ENCODE measurements at places on chromosomes 7 and 10.
A peak's percentile ranks its signal among the peaks of the same experiment; 100 is the strongest.

DNA sequence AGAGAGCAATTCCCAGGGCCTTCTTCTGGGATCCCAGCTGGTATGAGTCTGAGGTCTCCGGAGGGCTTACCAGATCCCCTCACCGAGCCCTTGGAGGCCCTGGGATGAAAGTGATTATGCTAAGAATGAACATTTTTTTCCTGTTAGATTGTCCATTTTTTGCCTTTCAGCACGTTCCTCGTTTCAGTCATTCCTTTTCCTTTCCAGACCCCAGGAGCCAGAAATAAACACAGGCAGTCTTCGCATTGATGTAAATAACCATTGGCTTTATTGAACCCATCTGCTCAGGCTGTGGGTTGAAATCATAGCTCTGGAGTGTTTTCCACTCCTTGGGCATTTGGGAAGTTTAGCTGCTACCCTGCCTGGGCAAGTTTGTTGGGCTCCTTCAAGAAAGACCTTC lies 320.9 kb upstream of the AUTS2 start:
- DNase-seq: no peak

GRCh38 chr7:151700586-151701165 lies 176.2 kb downstream of the PRKAG2 start:
- DNase-seq: no peak

DNA sequence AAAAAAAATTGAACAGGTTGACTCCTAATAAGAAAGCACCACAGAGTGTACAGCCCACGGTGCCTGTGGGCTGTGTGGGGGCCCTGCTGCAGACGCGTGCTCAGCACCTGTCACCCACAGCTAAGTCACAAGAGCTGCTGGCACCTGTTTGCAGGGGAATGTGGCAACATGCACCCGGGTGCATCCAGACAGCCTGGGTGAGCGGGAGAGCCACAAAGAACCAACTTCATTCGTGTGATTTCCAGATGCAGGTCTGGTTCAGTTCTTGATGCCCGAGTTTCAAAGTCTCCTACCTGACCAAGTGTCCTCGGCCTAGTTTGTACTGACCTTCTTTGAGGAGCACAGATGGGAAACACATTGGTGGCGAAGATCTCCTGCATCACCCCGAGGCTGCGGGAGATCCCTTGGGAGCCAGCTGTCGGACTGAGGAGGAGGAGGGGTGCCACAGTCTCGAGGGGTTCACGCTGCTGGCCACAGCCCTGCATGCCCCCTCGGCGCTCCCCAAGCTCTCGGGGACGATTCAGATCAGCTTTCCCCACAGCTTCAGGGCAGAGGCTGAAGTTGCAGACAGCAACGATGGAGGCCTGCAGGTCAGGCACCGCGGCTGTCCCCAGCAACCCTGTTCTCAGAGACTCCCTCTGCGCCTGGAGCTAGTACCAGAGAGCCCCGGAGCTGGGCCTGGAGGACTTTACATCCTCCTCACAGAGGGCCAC lies 35.3 kb downstream of the AMZ1 start:
- no peak for DNase-seq

DNA sequence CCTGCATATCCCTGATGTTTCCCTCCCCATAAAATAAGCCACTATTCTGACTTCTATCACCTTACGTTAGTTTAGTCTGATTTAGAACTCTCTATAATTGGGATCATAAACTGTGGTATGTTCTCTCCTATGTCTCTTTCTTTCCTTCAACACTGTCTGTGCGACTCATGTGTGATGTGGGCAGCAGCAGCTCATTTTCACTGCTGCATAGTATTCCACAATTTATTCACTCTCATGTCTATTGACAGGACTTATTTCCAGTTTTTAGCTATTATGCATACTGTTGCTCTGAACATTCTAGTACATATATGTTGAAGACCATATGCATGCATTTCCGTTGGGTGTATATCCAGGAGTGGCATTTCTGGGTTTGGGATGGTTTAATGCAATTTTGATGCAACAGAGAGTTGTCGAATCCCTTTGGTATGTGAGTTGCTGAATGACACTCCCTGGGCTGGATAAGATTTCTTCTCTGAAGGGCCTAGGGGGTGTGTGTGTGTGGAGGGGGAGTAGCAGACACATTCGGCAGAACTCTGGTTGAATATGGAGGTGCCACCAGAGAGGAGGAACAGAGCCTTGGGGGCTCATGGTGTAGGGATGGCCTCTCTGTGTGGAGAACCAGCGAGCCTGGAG lies 87.8 kb upstream of the PCBD1 start:
- DNase-seq: no peak

DNA sequence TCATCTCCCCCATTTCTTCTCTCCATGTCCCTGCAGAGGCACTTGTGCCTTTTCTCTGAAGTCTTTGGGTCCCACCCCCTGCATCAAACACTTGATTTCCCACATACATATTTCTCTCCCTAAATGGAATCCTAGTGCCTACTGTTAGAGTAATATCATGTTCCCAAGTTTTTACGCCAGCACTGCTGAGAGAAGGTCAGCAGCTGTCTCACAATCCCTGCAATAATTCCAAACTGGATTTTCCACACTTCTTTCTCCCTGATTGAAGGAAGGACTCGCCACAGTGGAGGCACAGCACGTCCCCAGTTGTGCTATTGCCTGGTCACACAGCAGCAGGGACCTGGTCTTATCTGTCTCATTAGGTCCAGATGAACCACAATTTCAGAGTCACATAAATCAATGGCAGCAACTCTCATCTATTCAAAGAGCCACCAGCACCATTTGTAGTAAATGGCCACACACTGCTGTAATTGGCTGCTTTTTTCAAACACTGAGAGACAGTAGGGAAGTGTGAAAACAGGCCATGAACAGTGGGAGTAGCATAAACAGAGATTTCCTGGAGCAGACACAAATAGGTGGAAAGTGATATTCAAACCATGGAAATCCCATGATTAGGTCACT lies 605.5 kb downstream of the XPNPEP1 start:
- DNase-seq: no peak

DNA sequence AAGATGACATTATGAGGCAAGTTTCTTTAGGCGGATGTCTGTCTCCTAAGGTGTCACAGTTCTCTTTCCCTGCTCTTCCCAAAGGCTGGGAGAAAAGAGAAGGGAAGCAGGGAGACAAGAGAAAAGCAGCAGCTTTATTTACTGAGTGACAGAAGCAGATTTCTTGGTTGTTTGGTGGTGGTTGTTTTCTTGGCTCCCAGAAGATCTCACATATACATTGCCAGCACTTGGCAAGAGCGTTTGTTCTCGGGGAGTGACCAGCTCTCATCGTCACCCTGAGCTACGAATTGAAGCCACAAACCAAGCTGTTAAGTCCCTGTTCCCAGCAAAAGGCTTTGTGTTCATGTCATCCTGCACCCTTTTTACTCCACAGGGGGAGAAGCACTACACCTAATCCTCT lies 11.4 kb downstream of the CDHR3 start:
- DNase-seq: no peak

DNA sequence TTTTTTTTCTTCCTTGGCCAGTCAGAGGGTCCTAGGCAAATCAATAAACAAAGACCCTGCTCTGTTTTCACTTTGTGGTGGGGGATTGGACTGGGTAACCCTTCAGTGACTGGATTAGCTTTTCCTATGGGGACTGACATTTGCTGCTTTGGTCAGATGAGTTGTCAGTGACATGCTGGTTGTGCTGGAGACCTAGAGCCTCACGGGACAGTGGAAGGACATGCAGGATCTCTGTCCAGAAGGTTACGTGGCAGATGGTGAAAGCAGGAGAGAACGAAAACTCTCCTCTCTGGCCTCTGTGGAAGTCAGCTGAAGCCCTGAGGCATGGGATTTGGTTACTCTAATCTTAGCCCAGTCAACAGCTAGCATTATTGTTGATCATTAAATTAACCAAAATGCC lies 90.0 kb upstream of the BMPER start:
- no peak for DNase-seq

- no peak for DNase-seq
These were observed 163.1 kb upstream of the NPVF start for GRCh38 chr7:25391295-25391861.

GRCh38 chr7:3068530-3068929 lies 24.9 kb upstream of the CARD11 start:
- no peak for DNase-seq

DNA sequence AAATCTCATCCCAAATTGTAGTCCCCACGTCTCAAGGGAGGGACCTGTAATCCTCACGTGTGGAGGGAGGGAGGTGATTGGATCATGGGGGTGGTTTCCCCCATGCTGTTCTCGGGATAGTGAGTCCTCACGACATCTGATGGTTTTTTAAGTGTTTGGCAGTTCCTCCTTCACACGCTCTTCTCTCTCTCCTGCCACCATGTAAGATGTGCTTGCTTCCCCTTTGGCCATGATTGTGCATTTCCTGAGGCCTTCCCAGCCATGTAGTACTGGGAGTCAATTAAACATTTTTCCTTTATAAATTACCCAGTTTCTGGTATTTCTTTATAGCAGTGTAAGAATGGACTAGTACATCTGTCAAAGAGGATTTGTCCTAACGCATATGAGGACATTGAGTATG lies 59.5 kb downstream of the RGS10 start:
- no peak for DNase-seq

- DNase-seq: no peak
These were observed 101.8 kb upstream of the ELMO1 start for GRCh38 chr7:37550426-37550825.

DNA sequence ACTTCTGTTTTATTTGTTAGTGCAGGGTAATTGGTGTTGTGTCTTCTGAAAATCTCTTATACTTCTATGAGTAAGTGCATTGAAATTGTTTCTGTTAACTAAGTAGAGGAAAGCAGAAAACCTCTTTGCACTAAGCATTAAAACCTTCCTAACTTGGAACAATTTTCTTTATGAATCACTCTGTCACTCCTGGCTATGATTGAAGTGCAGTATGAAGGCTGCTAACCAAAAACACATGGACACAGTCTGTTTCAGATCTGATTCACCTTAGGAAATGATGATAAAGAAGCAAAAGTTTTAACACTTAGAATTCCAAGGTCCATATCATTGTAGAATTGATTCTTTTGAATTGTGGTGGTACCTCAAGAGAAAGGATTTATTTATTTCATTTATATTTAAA lies 41.9 kb downstream of the MET start:
- DNase-seq: no peak

DNA sequence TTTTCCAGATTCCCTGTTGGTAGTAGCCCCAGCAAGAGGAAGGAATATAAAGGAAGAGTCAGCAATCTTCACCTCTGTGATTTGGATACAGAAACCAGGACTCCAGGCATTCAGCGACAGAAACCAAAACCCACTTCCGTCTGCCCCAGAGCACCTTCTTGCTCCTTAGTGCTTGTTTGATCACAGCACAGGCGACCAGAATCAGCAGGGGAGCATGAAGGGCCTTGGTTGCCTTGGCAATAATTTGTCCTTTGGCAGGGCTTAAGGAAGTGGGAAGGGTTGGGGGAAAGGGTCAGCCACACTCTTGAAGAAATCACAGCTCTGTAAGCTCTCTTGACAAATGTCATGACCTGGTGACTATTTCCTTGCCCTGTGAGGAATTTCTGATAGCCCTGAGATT lies 379.6 kb downstream of the OTUD1 start:
- no peak for DNase-seq

- peak; percentile 47 for DNase-seq
These were observed 113.7 kb downstream of the BRAF start for GRCh38 chr7:140810830-140811556.

- DNase-seq: no peak
These were observed 65.8 kb downstream of the SH2D4B start for GRCh38 chr10:80603516-80603915.

DNA sequence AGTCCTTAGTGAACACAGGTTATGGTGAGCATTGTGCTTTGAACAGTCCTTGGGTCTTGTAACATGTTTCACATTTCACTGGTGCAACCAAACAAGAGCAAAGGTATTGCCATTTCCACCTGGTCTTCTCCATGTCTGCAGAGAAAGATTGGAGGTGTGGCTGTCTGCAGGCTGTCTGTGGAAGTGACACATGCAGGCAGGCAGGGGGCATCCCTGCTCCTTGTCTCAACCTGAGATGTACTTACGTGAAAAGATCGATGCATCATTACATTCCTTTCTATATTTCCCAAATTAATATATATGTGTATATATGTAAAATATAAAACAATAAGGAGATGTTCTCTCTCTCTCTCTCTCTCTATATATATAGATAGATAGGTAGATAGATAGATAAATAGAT lies 54.3 kb downstream of the LRRC18 start:
- no peak for DNase-seq

- DNase-seq: no peak
These were observed 620.5 kb upstream of the LRRN3 start for GRCh38 chr7:110470420-110470819.

GRCh38 chr10:103709341-103709920 lies 145.9 kb downstream of the SH3PXD2A start:
- no peak for DNase-seq

DNA sequence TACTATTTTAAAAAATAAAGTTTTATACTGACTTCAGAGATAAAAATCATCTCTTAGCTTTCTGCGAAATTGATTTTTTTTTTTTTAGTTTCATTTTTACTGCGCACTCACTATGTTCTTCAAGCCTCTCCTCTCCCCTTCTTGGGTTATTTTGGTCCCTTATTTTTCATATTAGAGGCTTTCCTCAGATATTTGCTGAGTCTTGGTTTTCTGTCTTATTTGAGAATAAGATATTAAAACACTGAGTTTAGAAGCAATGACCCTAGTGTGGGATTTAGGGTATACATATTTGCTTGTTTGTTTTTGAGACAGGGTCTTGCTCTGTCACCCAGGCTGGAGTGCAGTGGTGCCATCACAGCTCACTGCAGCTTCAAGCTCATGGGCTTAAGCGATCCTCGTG lies 59.9 kb downstream of the SND1 start:
- no peak for DNase-seq

GRCh38 chr10:34434119-34434594 lies 380.9 kb downstream of the PARD3 start:
- no peak for DNase-seq

DNA sequence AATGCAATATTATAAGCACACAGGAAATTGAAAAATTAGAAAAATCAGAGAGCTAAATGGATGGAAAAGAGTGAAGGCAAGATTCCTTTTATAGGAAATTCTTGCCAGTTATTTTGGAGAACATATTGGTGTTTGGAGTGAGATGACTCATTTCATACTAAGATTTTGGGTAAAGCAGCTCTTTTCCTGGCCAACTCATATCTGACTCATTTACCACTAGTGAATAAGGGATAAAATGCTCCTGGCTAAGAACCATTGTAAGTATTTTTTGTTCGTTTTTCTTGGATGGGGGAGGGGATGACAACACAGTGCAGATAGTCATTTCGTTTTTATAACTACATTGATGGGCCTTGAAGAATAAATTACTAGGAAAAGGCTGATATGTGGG lies 139.3 kb downstream of the TWIST1 start:
- DNase-seq: no peak

- DNase-seq: no peak
These were observed 216.5 kb upstream of the MKLN1 start for GRCh38 chr7:131111081-131111576.

- no peak for DNase-seq
These were observed 144.6 kb downstream of the PRKAG2 start for GRCh38 chr7:151732292-151732691.

DNA sequence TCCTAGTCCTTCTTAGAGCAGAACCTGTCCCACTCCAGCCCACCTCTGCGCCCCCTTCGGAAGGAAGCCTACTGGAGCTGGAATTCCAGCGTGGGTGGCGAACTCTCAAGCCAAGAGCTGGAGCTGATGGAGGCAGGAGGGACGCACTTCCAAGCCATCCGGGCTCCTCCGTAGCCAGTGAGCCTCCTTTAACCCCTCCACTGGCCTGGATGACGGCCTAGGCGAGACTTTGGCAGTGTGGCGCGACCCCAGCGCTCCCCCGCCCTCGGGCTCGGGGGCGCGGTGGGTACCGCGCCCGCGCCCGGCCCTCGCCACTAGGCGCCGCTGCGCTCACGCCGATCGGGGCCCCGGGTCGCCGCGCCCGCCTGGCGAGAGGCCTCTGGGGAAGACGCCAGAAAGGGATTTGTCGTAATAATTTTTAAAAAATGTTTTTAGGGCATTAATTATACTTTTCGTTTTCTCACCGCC lies 5.1 kb upstream of the EMX2 start:
- DNase-seq: no peak
